Stimulated activated CD4-positive, alpha-beta T cell treated with anti-CD3 and anti-CD28 coated beads, Interleukin-12 subunit alpha, Interleukin-12 subunit beta, amount 100 ng/mL, for 48 hours (primary cell): ENCODE measurements at places on chromosomes 1 and 21.

DNA sequence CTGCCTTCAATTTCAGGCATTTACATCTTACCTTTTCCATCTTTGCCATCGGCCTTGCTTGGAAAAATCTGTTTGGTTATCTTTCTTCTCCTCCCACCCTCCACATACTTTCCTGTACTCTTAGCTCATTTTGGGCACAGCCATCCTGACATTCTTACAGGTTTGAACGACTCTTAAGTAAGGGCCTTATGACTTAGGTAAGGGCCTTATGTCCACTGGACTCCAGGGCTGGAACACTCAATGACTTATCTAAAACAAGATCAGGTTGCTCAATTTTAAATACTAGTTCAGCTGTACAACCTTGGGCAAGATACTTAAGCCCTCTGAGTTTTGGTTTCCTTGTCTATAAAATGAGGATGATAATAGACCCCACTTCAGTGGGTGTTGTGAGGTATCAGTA lies 40.9 kb downstream of the C1orf21 start:
- DNase-seq: no peak

- no peak for DNase-seq
Observed at GRCh38 chr21:16086936-16087335, 357.2 kb downstream of the USP25 start.

GRCh38 chr1:53377438-53377841 lies 49.6 kb upstream of the LRP8 start:
- DNase-seq: no peak

GRCh38 chr1:36591278-36591677 lies 108.6 kb upstream of the CSF3R start:
- no peak for DNase-seq

GRCh38 chr1:54096877-54097240 lies 43.5 kb downstream of the TCEANC2 start:
- no peak for DNase-seq

GRCh38 chr1:2382621-2383361 lies 8.6 kb downstream of the MORN1 start:
- DNase-seq: peak; percentile 16

- no peak for DNase-seq
Observed at GRCh38 chr1:61748566-61748965, 6.3 kb downstream of the PATJ start.

DNA sequence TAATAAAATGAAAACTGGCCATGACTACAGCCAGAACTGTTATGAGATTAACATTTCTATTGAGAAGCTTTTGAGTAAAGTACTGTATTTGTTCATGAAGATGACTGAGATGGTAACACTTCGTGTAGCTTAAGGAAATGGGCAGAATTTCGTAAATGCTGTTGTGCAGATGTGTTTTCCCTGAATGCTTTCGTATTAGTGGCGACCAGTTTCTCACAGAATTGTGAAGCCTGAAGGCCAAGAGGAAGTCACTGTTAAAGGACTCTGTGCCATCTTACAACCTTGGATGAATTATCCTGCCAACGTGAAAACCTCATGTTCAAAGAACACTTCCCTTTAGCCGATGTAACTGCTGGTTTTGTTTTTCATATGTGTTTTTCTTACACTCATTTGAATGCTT lies 164.0 kb downstream of the NEK7 start:
- DNase-seq: no peak

DNA sequence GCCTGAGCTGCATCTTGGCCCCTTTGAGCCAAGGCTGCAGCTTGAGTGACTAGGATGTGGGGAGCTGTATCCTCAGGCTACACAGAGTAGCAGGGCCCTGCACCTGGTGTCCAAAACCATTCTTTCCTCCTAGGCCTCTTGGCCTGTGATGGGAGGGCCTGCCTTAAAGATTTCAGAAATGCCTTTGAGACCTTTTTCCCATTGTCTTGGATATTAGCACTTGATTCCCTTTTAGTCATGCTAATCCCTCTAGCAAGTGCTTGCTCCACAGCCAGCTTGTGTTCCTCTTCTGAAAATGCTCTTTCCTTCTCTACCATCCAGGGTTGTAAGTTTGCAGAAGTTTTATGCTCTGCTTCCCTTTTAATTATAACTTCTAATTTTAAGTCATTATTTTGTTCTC lies 21.7 kb upstream of the KIRREL1 start:
- no peak for DNase-seq

DNA sequence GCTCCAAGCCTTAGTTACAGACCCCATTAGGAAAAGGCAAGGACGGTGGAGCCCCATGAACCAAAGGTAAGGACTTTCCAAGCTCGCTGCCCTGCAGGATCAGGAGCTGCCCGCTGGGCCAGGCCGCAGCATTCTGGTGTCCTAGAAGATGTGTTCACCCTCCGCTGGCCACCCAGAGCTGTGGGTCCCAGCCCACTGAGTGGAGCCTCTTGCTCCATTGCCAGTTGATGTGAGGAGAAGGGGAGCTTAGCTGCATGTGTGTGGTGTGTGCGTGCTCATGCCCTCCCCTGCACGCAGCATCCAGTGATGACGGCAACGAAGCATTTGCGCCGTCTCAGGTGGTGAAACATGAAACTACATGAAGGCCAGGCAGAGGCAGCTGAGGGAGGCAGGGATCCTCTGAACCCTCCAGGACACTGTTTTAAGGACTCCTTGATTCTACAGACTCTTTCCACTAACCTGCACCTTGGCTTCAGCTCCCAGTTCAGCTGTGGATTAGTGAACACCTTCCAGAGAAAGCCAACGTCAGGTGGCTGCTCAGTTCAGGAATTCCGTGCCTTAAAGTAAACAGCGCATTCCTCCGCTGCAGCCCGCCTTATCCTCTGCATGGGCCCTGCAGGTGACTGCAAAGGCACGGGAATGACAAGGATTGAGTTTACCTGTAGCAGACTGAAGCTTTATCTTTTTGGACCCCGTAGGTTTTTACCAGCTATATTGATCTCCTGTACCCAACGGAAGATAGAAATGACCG lies 48.7 kb downstream of the SMYD2 start:
- no peak for DNase-seq

DNA sequence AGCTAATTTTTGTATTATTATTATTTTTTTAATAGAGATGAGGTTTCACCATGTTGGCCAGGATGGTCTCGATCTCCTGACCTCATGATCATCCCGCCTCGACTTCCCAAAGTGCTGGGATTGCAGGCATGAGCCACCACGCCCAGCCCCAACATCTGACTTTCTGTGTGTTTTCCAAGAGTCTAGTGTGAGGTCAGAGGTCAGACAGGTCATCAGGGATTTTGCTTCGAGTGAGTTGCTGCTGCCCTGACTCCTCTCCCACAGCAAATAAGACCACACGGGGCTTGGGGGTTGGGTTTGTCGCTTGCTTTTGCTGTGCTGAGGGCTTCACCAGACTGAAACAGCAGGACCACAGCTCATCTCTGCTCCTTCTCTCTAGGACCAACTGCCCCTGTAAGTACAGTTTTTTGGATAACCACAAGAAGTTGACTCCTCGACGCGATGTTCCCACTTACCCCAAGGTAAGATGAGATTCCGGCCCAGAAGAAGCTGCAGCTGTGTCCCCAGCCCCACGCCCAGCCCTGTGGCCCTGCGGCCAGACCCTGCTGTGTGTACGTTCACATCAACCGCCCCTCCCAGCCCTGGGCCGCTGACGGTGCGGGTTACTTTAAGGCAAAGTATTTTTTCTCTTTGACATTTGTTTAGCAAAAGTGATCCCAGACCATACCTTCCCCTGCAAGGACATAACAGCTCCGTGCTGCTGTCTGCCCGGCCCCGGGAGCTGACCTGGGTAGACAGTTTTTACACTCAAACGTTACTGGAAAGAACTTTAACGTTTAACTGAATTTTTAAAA lies 97.5 kb downstream of the PDE9A start:
- no peak for DNase-seq

DNA sequence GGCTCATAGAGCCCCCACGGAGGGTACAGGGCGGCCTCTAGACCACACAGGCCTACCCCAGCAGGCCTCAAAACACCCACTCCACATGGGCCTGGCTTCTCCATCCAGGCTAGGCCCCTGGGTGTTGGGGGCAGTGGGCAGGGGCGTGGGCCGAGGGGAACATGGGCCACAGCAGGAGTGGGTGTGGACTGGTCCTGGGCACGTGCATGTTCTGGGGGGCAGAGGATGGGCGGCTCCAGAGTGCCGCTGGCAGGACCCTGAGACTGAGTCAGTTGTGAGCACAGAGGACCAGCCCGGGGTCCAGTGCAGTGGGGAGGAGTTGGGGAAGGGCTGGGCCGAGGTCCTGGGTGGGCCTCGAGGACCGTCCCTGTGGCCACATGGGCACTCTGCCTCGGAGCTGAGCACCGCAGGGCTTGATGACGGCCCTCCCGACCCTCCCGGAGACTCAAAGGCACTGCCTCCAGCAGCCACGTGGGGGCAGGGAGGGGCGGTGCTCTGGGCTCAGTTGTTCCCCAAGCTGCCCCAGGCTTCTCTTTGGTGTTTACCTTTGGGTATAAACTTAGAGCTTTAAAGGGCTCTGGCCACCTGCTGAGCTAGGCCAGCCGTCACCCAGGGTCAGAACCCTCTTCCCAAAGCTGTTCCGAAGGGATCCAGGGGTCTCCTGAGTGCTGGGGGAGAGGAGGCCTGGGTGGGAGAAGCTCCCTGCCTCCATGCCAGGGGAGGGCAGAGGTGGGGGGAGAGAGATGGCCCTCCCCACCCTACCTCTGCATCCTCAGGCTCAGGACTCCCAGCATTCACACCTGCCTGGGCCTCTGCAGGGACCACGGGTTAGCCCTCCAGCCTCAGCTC lies 79.9 kb downstream of the MORN1 start:
- peak; percentile 43 for DNase-seq

- no peak for DNase-seq
Observed at GRCh38 chr1:26831546-26832248, 5.2 kb downstream of the ZDHHC18 start.

- no peak for DNase-seq
Observed at GRCh38 chr21:38825921-38826320, 20.2 kb downstream of the ETS2 start.

DNA sequence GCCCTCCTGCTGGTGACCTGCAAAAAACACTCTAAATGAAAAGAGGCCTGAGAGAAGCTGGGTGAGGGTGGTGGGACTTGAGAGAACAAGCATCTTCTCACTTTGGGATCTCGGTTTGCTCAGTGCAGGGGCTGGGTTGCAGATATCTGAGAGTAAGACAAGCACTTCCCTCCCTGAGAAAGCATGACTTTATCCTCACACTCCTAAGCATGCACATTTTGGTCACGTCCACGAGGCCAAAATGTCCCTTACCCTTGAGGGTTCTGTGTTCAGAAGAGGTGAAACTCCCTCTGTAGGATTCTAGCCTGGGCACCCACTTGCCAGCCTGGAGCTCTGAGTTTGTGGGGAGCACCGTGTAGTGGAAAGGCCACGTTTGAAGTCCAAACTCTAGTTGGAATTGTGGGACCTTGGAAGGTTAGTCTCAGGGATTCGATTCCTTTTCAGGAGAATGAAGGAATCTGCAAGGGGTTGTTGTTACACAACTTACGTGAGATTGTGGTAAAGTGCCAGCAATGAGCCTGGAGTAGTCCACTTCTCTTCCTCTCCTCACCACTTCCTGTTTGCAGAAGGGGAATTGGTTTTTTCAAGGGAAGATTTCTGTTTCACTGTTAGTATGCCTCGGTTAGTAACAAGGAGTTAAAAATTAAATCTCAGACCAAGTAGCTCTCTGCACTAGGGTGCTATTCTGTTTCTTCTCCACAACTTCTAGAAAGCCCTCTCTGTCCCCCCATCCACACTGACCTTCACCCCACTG lies 3.0 kb downstream of the FCAMR start:
- DNase-seq: no peak

- DNase-seq: no peak
Observed at GRCh38 chr1:215599418-215600074, 32.4 kb downstream of the KCTD3 start.

- no peak for DNase-seq
Observed at GRCh38 chr1:5333291-5333690, 658.9 kb downstream of the NPHP4 start.

- no peak for DNase-seq
Observed at GRCh38 chr1:71492298-71493041, 411.6 kb upstream of the ZRANB2 start.

DNA sequence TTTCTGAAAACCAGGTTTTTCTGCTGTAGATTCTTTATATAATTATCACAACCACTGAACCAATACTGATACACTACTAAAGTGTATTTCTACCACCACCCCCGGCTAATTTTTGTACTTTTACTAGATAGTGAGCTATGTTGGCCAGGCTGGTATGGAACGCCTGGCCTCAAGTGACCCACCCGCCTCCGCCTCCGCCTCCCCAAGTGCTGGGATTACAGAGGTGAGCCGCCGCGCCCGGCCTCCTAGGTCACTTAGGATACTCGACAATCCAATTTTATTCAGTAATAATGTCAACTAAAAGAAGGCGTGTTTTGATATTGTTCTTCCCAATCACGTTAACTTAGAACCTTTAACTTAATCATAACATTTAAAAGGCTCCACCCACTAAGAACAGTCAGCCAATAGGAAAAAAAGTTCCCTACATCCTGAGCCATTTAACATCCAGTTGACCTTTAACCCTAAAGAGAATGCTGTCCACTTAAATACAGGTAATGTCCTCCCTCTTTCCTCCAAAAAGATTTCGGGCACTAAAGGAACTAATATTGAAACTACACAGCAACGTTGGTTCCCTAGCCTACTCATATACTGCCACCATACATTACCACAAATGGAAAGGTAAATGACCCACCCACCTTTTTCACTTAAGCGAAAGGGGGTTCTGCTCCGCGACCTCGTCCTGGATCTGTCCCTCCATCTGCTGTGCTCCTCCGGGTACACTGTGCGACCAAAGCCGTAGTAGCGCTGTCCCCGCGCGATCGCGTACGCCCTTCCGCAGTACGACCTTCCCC lies 1.2 kb downstream of the RSRP1 start:
- no peak for DNase-seq

GRCh38 chr1:56481140-56481694 lies 98.1 kb downstream of the PLPP3 start:
- DNase-seq: no peak

DNA sequence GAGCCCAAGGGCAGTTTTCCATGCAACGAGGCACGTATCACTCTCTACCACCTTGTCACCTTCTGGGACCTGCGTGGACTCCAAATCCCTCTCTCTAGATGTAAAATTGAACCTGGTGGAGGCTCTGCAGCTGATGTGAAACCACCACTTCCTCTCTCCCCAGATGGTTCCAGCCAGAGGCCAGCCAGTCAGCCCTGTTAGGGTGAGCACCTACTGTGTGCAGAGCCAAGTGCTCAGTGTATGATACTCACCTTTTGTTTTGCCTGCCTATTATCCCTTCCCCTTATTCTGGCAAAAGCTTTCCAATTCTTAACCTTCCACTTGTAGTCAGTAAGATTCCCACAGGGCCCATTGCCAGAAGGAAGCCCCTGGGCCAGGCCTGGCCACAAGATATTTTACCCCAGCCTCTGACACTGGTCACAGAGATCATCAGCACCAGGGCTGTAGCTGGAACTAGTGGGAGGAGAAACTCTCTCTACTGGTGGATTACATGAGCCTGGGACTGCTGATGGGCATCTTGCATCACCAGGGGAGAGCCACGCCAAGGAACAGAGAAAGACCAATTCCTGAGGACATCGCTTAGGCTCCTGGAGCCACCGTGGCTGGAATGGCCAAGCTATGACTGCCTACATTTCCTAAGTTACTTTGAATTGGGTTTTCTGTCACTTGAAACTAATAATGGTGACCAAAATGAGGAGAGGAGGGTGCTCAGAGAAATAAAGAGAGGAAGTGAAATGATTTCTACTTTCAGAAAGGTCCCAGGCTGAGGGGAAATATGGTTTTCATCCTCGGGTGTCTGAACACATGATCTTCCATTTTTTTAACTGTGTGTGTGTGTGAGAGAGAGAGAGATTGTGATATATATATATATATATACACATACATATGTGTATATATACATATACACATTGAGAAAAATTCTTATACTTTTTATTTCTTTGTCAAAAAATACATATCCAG lies 26.6 kb upstream of the RD3 start:
- no peak for DNase-seq
